ENCODE measurements at places on chromosomes 3 and 15. TPM values are rescaled to one million over a fixed set of nuclear protein-coding genes. Genes with fewer than 3 reads are reported as not detected.

SLC12A1 gene
- not detected for total RNA-seq

WDR82 gene
- total RNA-seq = 71.0 TPM

UBR1 gene
- total RNA-seq = 31.1 TPM

TNIK gene
- 33.9 TPM for total RNA-seq

CATSPER2 gene
- 8.1 TPM for total RNA-seq

CPEB1 gene
- 4.8 TPM for total RNA-seq

KCNAB1 gene
- total RNA-seq = 1.6 TPM

- no peak for DNase-seq
Measured at GRCh38 chr3:15342945-15343344, 10.6 kb upstream of the SH3BP5 start.

GRCh38 chr3:62287392-62287927 is 85.9 kb downstream of the FEZF2 start:
- DNase-seq = no peak

- no peak for DNase-seq
Measured at GRCh38 chr15:70411143-70411863, 313.6 kb upstream of the TLE3 start.

GRCh38 chr3:53550005-53550620 is 55.7 kb downstream of the CACNA1D start:
- DNase-seq = no peak

DNA sequence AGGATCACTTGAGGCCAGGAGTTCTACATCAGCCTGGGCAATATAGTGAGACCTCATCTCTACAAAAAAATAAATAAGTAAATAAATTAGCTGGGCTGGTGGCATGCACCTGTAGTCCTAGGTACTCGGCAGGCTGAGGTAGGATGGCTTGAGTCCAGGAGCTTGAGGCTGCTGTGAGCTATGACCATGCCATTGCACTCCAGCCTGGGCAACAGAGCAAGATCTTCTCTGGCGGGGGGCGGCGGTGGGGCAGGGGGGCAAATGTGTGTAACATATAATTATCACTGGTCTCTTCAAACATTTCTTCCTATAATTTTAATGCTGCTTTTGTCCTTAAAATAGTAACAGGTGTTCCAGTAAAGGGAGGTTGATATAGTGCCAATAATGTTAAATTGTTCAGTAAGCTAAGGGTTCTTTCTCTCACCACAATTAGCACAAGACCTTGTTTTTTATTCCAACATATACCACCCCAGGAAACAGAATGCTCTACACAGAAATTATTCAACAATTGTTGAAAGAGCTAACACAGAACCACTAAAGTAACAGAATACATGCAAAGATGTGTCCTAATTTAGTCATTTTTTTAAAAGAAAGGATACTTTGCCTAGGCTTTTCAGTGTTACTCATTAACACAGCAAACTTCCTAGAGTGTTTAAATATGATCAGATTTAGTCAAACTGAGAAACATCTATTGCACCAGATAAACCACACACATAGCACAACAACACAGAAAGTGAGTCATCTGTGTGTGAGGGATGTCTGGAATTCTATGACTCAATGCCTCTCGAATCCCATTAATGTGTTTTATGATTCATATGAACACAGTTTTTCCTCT is 29.1 kb downstream of the ANKRD28 start:
- DNase-seq = no peak

DNA sequence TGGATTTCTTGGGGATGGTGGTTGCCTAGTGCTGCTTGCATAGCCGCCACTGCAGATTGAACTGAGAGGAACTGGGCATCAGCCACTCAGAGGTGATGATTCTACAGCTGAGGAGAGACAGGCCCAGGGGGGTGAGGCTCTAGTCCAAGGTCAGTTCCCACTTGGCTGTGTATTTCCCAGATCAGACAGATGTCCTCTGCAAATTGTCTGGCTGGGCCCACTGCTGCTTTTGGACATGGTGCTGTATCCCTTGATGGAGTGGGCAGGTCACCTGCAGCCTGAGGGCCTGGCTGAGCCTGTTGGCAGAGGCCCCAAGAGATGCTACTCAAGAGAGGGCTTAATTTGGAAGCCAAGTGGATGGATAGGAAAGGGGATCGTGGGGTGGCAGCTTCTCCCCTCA is 124.5 kb upstream of the CTDSPL start:
- no peak for DNase-seq

DNA sequence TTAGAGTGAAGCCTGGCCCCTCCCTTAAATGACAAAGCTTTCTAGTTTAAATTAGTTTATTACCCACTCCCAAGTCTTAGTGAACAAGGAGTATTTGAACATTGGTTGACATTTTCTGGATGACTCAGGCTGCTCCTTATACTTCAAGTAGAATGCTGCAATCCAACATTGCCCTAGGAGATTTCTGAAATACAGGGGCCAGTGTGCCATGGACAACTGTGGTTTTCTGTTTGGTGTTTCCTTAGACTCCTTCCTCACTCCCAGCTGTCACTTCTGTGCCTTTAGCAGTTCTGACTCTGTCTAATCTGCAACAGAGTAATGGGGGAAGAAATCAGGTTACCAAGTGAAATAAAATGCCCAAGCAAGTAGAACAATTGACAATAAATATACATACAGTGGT is 116.1 kb upstream of the P2RY1 start:
- DNase-seq = no peak

DNA sequence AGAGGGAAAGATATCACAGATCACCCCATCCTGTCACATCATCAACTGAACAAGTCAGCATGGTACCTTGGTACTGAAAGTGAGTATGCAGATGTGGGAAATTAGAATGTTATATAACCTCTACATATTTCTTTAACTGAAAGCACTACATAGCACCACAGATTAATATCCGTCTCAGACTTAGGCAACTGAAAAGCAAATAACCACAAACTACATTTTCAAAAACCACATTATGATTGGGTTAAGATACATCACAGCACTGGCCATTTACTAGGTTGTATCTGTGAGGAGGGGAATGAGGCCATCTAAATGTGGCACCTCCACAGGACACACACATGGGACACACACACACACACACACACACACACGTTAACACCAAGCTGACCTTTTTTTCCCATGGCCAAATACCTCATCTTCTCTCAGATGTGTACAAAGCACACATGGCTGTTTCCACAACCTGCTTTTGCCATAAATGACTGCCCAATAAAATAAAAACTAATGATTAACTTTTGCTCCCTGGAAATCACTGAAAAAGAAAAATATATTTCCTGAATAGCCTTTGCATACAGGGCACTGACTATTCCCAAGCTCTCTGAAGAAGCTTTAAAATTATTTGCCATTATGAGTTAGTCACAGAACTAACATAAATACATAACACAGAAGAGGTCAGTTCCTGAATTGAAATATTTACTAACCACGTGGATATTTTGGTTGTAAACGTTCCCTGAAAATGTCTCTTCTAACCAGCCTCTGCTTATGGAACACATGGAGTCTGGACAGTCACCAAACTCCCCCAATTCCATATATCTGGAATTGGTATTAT is 60.1 kb downstream of the SUMF1 start:
- DNase-seq = no peak

- no peak for DNase-seq
Measured at GRCh38 chr15:70253461-70254156, 155.9 kb upstream of the TLE3 start.

DNA sequence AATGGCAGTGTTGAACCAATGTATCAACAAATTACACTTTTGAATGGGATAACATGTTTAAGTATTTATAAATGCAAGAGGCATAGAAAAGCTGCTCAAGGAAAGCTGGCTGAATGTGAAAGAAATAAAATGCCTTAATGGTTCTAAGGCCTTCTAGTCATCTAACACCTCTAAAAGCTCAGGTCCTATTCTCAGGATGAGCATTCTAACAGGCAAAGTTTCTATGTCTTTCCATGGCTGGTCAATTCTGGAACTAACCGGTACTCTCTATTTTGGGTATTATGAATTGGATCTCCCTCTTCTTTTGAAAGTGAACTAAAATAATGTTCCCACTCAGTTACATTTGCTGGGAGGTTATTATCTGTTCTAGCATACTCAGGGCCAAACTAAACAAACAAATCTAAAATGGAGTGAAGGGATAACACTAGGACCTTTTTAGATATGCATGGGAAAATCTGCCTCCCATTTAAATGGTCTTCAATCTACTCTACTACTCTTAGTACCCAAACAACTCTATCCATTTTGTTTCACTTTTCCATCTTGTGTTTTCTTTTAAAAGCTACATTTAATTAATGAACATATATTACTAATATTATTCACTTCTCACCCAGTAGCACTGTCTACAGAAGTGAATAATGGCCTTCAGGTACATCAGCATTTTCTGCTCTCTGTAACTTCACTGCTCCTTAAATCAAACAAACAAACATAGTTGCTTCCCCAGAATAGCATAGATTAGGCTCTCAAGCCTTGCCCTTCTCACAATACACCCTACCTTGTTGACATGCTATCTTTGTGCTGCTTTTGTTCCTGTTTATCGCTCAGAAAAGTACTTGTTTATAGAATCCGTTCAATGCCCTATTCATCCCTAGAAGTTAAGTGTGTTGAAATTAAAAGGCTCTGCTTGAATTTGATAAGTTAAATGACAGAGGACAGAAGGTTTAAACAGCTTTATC is 46.4 kb downstream of the CBLB start:
- no peak for DNase-seq
